ENCODE measurements at places on chromosomes 7 and 10.

GRCh38 chr7:101165075-101165957 is at the start of gene VGF:
VGF (minus strand) TSS chr7:101165569; CDS start chr7:101164843, 726 bp downstream.
- DNase-seq, result peak; percentile 81

DNA sequence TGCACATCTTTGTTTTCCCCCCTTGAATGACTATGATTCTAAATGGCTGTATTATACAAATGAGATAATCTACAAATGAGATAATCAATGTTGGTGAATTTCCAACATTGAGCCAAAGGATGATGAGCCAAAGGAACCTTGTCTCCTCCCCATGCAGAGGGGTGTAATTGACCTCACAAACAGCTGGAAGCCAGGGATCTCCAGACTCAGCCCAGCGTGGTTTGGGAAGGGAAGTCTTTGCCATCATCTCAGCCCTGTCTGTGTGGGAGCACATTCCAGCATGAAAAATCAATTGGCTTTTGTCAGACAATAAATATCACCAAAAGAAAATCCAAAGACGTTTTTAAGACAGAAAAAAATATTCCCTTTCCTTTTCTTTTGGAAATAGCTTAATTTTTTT is 271.5 kb upstream of the AOAH start:
- no peak for DNase-seq

GRCh38 chr10:9211228-9211627 is 1156.7 kb downstream of the GATA3 start:
- DNase-seq, result no peak

DNA sequence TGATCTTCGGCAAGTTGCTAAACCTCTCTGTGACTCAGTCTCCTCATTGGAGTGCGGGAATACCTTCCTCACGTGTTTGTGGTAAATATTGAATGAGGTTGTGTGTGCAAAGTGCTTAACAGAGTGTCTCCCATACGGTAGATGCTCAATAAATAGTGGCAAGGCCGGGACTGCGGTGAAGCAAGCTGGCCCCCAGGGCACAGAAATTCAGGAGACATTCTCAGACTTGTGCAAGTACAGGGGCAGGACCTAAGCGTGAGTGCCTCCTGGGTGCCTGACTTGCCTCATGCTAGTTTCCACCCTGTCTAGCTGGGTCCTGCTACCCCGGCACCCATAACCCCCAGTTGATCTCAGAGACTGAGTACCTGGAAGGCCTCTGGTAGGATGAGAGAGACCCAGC is 97.8 kb downstream of the CDH23 start:
- DNase-seq, result no peak

GRCh38 chr7:23469150-23469960 is 936 bp downstream of the IGF2BP3 start:
- peak; percentile 4 for DNase-seq

DNA sequence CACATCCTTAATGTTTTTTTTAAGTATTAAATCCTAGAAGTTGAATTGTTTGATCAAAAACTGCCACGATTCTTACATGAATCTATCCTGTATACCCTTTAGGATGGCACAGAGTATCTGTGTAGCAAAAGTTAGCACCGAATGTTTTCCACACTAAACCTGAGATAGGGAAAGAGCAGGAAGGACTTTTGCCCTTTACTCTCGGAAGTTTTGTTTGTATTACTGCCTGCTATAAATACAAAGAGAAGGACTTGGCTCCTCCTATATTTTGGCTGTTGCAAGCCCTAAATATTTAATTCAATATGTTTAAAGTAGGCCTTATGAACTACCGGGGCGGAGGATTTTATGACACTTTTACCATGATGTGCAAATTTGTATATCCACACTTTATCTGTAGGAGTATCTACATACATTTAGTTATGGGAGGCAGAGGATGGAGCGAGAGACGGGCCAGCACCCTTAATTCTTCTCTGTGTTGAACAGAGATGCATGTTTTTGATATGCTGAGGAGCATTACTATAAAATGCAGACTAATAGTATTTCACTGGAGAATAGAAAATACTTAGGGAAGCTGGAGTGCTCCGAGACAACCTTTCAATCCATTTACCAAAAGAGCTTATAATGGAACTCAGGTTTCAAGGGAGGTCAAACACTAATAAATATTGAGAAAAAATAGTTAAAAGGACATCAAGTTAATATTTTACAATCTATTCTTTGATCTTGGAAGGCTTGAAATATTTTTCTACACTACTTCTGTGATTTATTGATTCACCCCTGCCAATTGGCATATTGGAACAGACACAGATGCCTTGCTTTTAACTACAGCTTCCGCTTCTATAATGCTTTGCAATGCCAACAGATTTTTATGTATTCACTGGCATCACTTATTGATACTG is 97.4 kb downstream of the CHN2 start:
- no peak for DNase-seq

All from activated CD4-positive, CD25-positive, alpha-beta regulatory T cell (primary cell).